ENCODE measurements at places on chromosomes 5 and 9.
A peak's percentile ranks its signal among the peaks of the same experiment; 100 is the strongest.

DNA sequence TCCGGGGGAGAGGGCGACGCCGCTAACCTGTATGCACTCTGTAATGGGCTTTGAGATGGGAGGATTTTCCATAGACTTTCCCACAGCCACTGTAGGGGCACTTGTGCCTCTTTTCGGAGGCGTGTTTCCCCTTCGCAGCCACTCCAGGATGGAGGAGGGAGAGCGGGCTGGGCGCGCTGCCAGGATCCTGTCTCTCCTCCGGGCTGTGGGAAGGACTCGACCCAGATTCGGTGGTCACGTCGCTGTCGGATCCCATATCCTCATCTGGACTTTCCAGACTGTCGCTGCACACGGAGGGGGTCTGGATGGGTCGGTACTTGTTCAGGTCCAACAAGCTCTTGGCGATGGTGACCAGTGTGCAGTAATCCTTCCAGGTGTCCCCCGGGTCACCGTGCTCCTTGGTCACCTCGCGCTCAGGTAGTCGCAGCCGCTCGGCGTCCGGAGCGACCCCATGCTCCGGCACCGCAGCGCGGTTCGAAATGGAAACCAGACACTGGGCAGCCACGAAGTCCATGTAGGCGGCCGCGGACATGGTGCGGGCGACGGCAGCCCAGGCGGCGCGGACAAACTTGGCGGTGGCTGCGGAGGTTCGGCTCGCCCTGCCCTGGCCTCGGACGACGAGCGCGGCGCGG lies 1.5 kb downstream of the KLF9 start:
- DNase-seq = no peak

GRCh38 chr5:59390074-59390659 lies 503.4 kb downstream of the PDE4D start:
- DNase-seq = no peak

DNA sequence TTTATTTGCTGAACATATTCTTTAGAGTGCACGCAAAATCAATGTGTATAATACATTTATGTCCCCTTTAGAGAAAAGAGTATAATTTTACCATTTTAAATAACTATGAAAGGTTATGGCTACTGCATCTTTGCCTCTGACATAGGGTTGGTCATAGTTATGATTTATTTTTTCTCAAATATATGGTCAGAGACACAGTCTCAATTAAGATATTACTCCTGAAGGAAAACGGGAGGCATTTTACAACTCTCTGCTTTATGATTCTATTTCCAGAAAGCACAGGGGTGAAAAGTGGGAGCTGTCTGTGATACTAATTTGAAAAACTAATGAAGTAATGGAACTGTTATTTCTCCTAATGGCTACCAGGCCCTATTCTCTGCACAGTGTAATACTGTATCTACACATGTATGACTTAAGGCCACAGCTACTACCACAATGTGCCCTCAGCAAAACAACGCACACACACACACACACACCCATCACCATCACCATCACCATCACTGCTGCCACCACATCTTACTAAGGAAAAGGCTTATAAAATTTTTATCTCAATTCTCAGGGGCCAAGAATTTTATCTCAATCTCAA lies 262.9 kb downstream of the EFNA5 start:
- no peak for DNase-seq

DNA sequence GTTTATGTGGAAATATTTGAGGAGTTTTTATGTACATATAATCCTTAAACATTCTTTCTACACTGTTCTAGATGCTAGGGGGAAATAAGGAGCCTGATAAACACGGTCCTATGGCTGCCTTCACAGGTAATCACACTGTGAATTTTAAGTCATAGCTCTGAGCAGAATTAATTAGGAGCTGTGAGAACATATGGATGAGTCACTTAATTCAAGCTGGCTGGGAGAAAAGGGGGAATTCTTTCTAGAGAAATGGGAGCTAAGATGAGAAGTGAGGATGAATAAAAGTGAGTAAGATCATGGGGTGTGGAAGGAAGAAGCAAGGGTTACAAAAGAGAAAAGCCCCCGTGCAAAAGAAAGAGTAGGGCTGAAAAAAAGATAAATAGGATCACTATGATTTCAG lies 290.8 kb downstream of the DNAH5 start:
- DNase-seq = no peak

- DNase-seq = no peak
These were observed 82.7 kb downstream of the SFXN1 start for GRCh38 chr5:175561085-175561484.

- no peak for DNase-seq
These were observed 189.2 kb downstream of the MAN2A1 start for GRCh38 chr5:109878887-109879286.

- DNase-seq = no peak
These were observed 11.6 kb upstream of the FAM169A start for GRCh38 chr5:74877624-74878304.

DNA sequence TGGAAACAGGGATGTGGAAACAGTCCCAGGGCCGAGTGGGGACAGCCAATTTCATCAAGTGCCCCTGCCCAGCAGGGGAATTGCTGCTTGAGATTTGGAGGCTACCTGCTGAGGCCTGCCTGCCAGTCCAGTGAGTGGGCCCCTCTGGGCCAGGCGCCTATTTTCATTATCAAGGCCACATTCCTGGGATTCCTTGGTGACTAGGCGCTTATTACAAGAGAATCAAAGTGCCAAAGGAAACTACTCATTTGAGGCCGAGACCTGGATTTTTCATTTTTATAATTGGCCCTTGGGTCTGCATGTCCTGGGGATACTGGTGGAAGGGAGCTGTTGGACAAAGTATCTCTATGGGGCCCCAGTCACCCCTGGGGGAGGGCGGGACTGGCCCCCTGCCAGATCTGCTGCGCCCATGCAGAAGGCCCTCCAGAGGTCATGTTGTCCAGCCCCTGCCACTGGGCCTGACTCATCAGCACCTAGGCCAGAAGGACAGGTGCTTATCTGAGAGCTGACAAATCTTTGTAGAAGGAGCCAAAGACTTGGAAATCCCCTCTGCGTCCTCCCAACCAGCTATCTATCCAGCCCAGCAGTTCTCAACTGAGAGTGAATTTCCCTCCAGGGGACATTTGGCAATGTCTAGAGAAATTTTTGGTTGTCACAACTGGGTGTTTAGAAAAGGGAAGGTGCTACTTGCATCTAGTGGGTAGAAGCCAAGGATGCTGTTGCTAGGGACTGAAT lies 45.6 kb downstream of the FOXI1 start:
- DNase-seq = no peak

DNA sequence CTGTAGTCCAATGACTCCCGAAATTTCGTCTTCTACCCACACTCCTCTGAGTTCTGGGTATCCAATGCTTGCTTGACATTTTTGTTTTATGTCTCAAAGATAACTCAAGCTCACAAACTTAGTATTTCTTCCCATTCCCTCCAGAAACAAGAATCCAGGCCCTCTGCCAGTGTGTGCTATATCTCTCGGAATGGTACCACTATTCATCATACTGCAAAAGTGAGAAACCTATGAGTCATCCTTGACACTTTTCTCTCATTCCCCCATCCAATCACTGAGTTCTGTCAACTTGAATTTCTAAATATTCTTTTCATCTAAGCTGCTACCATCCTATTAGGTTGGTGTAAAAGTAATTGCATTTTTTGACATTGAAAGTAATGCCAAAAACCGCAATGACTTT lies 9.8 kb downstream of the SLC12A2 start:
- no peak for DNase-seq

- no peak for DNase-seq
These were observed 184.8 kb downstream of the PBX3 start for GRCh38 chr9:125932012-125932411.

DNA sequence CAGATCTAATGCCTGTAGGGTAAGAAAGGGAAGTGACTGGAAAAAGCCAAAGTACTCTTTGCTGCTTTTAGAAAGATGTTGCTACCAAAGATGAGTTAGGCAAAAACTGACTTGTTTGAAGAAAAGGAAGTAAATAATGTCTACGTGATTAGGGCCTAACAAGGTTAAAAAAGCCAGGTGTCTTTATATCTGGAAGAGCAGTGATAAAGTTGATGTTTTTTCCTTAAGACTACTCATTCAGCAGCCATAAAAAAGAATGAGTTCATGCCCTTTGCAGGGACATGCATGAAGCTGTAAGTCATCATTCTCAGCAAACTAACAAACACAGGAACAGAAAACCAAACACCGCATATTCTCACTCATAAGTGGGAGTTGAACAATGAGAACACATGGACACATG lies 13.5 kb upstream of the AMACR start:
- DNase-seq = no peak

- DNase-seq = no peak
These were observed 1761.9 kb upstream of the ACO1 start for GRCh38 chr9:30622561-30622960.

GRCh38 chr9:86902586-86902985 lies 44.7 kb downstream of the GAS1 start:
- no peak for DNase-seq

GRCh38 chr5:3593771-3594509 lies 1.7 kb upstream of the IRX1 start:
- DNase-seq = no peak

DNA sequence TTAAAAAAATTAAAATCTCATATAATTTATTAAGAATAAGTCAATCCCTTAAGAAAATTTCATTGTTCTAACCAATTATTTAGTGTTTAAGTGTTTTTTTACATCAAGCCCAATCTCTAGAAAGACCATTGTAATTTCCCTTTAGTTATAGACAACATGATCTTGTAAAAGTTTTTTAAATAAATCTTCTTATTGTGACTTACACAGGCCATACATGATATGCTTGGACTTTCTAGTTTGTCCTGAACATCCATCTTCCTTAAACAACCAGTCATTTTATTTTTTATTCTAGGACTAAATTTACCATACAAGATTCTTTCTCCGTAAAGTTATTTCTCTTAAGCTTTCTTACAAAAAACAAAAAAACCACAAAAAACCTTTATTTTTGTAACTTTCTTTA lies 126.5 kb upstream of the MAST4 start:
- no peak for DNase-seq

DNA sequence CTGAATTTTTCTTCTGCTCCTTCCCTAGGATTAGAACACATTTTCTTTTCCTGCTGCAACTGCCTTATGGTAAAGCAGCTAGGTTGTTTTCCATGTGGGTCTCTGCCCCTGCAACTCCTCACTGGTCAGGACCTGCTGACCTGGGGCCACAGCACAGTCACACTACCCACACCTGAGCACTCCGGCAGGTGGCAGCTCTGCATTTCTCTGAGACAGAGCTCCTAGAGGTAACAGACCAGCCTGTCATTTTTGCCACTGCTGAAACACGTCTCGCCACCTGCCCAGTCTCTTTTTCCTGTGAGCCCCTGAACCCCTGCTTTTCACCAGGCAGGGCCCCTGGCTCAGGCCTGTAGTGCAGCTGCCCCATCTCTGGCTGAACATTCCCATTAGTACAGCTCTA lies 609.6 kb downstream of the HINT1 start:
- no peak for DNase-seq

GRCh38 chr5:166963596-166963995 lies 1327.8 kb upstream of the WWC1 start:
- no peak for DNase-seq

DNA sequence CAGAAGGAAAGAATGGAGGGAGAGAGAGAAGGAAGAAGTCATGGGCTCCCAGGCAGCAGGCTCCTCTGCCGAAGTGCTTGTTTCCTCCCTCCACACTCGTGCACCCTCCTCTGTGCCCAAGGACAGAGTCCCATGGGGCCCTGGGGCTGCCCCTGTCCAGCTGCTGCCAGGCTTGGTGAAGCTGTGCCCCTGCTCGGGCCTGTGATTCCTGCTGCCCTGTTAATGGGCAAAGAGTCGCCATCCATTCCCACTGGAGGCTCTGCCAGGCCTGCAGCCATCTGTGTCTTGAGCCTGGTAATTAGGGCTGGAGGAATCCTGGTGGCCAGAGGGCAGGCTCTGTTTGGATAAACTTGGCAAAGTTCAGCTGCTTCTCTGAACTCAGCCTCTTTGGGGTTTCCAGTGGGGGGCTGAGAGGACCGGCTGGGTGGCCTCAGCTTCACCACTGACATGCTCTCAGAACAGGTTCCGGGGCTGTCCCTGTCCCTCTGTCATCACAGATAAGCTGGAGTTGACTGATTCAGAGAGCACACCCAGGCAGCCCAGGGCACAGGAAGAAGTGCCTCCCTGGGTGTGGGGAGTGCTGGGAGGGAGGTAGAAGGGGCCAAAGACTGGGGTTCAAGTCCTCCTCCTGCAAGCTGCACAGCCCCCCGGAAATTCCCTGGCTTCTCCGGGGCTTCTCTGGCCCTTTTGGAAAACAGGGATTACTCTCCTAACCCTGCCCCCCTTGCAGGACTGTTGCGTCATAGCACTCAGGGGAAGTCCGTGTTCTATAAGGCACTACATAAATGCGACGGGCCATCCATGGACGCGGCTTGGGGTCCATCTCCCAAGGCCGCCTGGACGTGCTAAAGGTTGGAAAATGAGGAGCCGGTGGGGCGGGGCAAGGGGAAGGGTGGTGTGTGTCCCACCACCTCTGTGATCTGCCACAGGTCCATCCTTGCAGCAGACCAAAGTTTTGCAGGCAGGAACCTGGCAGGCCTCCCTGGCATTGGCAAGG lies 154.8 kb downstream of the PAX5 start:
- peak; percentile 19 for DNase-seq

DNA sequence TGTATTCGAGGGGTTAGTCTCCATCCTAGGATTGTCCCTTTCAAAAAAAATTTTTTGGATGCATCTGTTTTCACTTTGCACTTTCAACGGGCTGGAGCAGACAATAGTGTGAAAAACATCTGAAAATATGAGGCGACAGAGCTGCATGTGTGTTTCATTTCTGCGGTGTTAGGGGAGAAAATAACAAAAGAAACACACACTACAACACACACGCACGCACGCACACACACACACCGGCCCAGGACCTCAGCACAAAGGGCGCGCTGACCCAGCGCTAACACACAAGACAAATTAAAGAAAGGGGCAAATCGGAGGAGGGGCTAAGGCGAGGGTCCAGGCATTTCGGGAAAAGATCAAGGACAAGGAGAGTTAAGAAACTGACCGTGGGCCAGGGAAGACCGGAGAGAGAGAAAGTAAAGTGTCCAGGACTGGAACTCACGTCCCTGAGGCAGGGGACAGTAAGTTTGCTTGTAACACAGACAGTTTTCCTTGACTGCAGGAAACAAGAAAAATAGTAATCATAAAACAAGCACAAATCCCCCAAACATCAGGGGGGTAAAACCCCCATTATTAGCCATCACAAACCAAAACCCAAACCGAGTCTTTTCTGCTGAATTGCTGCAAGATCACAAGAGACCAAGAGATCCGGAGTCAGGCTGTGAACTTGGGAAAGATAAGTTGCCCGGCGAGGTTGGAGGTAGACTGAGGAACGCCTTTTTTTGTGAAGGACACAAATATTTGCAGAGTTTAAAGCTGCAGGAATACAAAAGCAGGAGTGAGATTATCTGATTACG lies 302.1 kb downstream of the PARP8 start:
- no peak for DNase-seq

- DNase-seq = no peak
These were observed 2.3 kb upstream of the IRX2 start for GRCh38 chr5:2753452-2754420.

GRCh38 chr9:16282718-16283117 lies 587.8 kb downstream of the BNC2 start:
- no peak for DNase-seq

- no peak for DNase-seq
These were observed 602 bp downstream of the RPL37 start for GRCh38 chr5:40834391-40834848.

Data from GM12864 (cell line).